ENCODE measurements at places on chromosomes 16 and 17.

DNA sequence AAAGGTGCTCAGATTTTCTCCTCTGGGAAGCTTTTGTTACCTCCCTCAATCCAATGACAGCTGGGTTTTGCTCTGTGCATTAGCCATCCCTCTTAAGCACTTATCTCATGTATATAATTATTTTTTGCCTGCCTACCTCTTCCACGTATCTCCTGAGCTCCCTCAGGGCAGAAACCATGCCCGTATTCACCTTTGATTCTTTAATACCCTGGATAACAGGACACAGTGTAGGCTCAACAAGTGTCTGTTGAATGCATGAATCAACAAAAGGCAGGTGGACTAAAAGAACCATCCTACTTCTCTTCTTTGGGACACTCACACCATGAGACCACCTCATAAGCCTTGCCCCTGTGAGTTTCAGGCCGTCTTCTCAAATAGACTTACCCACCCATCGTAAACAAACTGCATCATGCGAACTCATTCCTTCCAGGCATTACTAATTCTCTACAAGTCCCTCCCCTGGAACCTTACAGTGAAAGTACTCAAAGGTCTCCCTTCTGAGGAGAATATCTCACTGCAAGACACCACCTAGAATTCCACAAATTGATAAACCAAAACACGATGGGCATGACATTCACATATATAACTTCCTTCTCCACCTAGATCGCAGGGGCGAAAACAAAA, 3.2 kb downstream of the ARHGAP17 start:
- no peak for DNase-seq

DNA sequence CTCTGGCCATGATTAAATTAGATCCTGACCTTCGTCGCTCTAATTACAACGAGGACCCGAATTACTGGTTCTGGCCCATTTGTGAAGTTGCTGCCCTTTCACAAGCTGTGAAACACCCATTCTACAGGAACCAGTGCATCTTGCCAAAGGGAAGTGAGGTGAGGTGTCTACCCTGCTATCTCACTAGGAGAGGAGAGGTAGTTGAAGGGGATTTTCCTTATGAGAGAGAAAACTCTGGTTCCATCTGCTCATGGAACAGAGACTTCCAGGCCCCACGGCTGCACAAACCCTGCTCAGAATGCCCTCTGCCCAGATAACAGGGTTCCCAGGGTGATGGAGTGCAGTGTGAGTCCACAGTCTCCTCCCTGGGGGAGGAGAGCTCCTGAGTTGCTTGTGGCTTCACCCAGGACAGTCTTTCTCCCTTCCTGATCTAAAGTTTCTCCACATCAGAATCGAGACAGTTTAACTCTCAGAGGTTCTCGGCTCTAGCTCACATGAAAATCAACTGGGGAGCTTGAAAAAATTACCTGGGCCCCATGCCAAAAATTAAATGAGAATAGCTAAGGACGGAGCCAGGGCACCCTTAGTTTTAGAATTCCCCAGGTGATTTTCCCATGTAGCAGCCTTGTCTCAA, 7.8 kb upstream of the SSTR2 start:
- no peak for DNase-seq

- no peak for DNase-seq
Observed at GRCh38 chr16:10541366-10541765, 39.0 kb downstream of the EMP2 start.

GRCh38 chr17:75755205-75755901, 9.6 kb downstream of the GALK1 start:
- DNase-seq = no peak

DNA sequence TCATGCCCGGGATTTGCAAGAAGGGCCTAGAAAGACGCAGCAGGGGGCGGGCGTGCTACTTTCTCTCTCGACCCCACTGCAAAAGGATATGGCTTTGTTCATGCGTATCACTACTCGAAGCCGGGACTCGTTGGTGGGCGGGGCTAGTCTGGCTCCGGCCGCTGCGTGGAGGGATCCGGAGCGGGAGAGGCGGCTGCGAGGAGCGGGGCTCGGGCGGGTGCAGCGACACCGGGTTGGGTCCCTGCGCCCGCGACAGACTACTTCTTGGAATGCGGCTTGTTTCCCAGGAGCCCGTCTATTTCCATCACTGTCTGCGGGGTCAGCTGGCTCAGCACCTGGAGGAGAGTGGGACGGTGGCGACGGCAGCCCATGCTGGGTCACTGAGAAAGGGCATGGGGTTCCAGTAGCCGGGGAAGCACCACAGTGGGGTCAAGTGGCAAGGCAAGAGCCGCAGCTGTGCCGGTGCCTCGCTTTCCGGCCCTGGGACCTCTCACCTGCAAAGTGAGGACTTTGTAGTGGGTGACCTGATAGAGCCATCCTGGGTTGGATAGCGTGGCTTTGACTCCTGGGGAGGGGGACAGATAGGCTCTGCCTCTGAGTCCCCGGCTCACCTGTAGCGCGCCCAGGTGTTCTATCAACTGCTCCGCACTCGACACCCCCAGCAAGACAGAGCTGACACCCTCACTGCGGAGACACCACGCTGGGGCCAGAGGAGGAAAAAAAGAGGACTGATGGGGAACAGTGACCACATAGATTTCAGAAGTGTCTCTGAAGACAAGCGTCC, 6.6 kb downstream of the KCNAB3 start:
- no peak for DNase-seq

DNA sequence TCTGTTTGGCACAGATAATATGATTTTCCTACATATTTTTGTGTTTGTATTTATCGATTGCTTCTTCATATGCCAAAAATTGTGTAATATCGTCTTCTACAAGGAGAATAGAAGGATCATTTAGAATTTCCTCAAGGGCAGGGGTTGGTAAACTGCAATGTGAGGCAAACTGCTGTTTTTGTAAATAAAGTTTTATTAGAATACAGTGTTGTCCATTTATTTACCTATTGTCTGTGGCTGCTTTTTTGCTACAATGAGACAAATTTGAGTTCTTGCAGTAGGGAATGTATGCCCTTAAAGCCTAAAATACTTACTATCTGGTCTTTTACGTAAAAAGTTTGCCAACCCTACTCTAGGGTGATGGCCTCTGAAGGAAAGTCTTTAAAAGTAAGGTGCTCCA, 509.5 kb downstream of the TMEM114 start:
- no peak for DNase-seq

DNA sequence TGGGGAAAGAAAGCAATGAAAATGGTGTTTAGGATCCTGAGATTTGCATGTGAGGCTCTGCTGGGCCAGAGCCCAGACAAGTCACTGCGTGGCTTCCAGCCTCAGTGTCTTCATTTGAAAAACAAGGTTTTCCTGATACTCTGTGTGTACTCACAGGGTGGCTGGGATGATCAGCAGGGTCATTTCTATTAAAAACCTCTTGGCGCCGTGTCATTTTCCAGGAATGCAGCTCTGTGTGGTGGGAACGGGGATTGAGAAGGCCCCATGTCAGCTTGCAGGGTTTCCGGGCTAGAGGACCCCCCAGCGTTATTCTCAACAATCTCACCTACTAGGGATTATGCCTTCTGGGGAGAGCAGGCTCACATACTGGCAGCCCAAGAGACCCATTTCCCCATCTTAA, 73.5 kb downstream of the FOXL1 start:
- DNase-seq = no peak

DNA sequence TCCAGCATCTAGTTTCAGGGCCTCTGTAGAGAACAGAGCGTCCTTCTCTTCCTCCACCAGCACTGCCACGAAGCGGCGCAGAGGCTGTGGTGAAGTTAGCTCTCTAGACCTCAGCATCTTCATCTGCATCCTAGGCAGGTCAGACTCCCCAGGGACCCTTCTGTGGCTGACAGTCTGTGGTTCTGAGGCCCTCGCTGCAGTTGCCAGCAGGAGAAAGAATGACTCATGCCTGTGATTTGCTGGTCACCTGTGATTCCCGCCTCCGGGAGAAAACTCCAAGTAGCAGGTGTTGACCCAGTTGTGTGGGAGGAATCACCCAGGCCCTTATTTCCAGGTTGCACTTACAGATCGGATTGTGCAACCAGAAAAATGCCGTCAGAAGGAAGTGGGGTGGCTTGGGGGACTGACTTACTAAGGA, 117.3 kb upstream of the CACNG5 start:
- DNase-seq = no peak

GRCh38 chr16:49859125-49859811, 3.4 kb upstream of the ZNF423 start:
- no peak for DNase-seq

DNA sequence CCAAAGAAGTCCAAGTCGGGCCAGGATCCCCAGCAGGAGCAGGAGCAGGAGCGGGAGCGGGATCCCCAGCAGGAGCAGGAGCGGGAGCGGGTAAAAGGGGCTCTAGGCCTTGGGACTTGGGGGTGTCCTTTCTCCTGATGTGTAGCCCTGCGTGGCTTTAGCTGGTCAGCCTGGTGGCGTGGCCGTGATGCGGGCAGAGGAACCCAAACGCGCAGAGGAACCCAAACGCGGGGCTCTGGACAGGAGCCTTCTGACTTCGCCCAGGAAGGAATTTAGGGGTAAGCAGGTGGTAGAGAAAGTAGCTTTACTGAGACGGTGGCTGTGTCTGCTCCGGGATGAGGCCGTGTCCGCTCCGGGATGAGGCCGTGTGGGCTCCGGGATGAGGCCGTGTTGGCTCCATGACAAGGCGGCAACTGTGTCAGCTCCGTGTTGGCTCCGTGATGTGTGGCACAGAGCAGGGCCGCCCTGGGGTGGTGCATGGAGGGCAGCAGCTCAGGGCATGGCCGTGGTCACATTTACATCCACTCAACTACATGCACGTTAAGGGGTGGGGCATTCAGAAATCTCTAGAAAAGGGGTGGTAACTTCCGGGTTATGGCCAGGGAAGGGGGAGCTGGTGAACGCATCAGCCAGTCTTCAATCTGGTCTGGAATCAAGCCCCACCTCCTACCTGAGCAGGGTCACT, 19.5 kb downstream of the ASPSCR1 start:
- DNase-seq = no peak

DNA sequence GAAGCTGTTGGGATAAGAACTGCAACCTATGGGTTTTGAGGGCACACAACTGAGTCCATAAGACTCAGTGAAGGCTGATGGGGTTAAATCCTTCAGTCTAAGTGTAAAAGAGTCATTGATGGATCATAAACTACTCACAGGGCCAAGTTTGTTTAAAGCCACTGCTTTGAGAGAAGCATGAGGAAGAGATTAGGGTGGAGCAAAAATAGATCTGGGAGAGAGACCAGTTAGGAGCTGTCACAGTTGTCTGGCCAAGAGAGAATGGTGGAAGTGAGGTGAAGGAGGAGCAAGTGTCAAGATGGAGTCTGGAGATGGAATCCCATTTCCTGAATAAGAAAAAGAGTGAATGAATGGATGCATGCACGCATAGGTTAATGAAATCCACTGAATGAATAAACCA, 379.1 kb upstream of the CDH11 start:
- DNase-seq = no peak

DNA sequence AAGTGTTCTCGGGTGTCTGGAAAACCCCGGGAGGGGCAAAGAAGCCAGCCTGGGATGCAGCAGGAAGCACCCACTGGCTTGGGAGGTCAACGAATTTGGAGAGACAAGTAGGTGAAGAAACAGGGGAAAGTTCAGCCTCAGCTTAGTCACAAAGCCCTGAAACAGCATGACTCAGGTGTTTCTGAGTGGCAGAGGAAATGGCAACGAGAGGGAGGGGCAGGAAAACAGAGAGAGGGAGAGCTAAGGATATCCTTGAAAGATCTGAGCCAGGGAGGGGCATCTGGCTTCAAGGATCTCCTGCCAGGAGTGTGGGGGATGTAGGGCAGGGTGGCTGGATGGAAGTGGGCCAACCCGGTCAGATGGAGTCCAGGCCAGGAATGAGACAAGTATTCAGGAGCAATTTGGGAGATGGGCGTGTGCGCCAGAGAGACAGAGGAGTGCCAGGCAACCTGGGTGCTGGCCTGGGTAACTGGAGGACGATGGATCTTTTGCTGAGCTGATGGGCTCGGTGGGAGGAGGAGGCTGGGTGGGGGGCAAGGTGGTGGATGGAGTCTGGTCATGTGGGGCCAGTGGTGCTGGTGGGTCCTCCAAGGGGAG, 27.2 kb downstream of the ABCC3 start:
- no peak for DNase-seq

DNA sequence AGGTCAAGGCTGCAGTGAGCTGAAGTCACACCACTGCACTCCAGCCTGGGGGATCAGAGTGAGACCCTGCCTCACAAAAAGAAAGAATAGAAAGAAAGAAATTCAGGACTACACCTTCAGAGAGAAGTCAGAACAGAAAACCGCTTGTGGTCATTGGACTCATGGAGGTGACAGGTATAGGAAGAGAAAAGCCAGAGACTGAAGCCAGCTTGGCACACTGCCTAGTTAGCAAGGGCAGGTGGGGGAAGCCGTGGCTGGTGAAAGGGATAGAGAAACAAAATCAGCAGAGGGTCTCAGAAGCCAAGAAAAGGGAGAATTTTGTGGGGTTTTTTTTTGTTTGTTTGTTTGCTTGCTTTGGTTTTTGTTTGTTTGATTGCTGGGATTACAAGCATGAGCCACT, 32.9 kb upstream of the SKAP1 start:
- DNase-seq = no peak

DNA sequence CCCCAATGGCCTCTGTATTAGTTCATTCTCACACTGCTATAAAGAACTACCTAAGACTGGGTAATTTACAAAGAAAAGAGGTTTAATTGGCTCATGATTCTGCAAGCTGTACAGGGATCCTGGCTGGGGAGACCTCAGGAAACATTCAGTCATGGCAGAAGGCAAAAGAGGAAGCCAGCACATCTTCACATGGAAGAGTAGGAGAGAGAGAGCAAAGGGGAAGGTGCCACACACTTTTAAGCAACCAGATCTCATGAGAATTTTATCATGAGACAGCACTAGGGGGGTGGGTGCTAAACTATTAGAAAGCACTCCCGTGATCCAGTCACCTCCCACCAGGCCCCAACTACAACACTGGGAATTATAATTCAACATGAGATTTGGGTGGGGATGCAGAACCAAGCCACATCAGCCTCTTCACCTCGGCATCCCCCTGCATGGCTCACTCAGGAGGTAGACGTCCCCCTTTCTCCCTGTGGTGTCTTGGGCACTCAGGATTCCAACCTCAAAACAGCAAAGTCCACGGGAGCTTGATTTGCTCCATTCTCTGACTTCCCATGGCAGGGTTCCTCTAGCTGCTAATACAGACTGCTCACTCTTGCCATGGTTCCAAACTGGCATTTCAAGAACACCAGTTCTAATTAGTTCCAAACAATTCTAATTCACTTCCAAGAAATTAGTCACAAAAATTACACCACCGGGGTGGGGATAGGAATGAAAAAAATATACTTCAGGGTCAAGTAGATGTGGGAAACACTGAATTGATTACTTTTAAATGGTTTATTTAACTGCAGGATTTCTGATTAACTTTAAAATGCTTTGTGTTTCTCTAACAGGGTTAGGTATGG, 203.8 kb upstream of the HSBP1 start:
- no peak for DNase-seq

- no peak for DNase-seq
Observed at GRCh38 chr16:89071686-89072547, 21.7 kb upstream of the ACSF3 start.

- no peak for DNase-seq
Observed at GRCh38 chr16:57862698-57863433, 60.6 kb upstream of the KIFC3 start.

DNA sequence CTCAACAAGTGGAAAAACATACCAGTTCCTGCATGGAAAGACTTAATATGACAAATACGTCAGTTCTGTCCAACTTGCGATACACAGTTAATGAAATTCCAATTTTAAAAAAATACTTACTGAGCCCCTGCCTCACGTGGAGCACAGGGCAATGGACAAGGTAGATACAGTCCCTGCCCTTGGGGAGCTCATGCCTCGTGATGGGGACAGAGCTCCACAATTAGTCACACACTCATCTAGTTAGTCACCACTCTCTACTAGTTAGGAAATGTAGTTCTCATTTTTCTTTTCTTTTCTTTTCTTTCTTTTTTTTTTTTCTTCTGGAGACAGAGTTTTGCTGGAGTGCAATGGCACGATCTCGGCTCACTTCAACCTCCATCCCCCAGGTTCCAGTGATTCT, 74.7 kb upstream of the CDH5 start:
- DNase-seq = no peak

Measured in NT2/D1 (cell line).